M059J (cell line): ENCODE measurements at places on chromosomes 7 and 10. TPM values are rescaled to one million over a fixed set of nuclear protein-coding genes. Genes with fewer than 3 reads are reported as not detected.

Gene MARCHF5
- 12.9 and 23.9 TPM in 2 replicates for total RNA-seq

Gene SPDYE5
- total RNA-seq, result not detected in 2 replicates

- peak; percentile 96 for DNase-seq
These were observed 45.7 kb downstream of the KIAA1549 start for GRCh38 chr7:138935465-138936011.

DNA sequence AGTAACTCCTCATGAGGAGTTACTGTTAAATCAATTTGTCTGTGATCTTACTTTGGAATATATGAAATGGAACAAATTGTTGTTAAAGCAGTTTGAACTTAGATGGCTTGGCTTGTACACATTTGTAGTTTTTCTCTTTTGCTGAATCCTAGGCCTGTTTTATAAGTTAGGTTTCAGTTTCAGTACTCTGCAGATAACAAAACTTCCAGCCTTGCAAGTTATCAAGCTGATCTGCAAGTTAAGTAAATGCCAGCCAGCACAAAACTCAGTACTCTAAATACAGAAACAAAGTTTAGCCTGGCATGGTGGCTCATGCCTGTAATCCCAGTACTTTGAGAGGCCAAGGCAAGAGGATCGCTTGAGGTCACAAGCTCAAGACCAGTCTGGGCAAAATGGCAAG is 25.0 kb upstream of the PAXIP1 start:
- no peak for DNase-seq

GRCh38 chr10:104316321-104317099 is 21.8 kb downstream of the ITPRIP start:
- DNase-seq, result no peak

Gene JAKMIP3
- 0.02 TPM in 1 of 2 replicates, not detected in the other for total RNA-seq

Gene FOXP2
- total RNA-seq, result not detected in 2 replicates

Gene CTAGE4
- total RNA-seq, result 2.7 TPM in 1 of 2 replicates, not detected in the other

DNA sequence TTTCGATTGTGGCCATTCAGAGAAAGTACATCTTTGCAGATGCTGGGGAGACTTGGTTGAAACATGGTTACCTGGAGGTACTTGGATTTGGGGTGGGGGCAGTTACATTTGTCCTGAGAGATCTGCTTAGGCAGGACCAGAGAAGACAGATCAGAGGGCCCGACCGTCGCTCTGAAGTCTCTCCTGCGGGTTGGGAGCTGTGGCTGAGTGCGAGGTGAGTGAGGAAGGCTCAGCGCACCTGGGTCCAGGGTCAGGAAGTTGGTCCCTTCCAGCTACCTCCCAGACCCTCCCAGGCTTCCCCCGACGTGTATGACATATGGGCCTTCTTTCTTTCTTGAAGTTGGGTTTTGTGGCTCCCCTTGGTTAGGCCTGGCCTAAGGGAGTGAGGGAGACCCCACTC is 56.3 kb downstream of the LHPP start:
- no peak for DNase-seq

Gene FAM237B
- total RNA-seq, result not detected in 2 replicates

Gene GLI3
- total RNA-seq, result 4.4 and 7.6 TPM in 2 replicates
